Liver (tissue), 10 donors: ENCODE measurements at places on chromosomes 5 and 9. TPM values are rescaled to one million over a fixed set of nuclear protein-coding genes. Genes with fewer than 3 reads are reported as not detected.

DNA sequence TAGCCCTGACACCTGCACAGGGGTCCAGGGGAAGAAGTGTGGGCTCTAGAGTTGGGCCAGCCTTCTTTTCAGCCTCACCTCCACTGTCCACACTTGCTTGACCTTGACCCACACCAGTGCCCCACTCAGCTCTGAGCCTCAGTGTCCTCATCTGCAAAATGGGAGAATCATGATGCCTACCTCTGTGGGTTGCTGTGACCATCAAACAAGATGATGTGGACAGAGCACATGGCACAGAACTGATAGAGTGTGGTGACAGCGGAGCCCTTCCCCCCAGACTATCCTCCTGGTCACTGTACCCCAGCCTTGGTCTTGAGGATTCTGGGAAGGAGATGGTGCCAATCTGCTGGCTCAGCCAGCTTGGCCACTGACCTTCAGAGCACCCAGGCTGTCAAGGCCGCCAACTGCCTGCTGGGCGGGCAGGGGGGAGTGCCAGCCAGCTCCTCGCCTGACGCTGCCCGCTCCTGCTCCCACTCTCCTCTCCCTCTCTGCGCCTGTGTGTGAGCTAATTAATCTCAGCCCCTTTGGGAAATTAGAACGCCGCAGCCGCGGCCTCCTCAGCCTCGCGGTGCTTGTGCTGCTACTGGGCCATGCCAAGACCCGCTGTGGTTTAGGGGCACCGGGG is 16.7 kb downstream of the CXXC5 start:
- H3K27ac ChIP-seq: peak overlapping the region; percentile 72
- H3K4me3 ChIP-seq: no peak overlapping the region
- H3K36me3 ChIP-seq: no peaks in the 10 kb centered on the region
- H3K4me1 ChIP-seq: peaks cover 84% of the 10 kb centered on the region
- no peak for DNase-seq
- H3K27me3 ChIP-seq: no peaks in the 10 kb centered on the region

DNA sequence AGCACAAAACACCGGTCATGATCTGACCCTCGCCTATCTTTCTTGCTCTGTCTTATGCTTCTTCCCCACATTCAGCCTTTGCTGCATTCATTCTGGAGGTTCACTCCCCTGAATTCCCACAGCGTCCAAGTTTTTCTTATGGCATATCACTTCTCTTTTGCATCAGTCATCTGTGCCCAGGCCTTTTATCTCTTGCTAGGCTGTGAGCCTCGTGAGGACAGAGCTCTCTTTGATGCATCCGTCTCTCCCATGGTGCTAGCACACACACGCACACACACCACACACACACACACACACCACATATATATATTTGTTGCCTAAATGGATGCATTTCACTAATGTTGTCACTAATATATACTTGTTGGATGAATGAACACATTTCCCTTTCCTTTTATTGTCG is 45.8 kb upstream of the ATG10 start:
- no peak for DNase-seq
- H3K36me3 ChIP-seq: no peaks in the 10 kb centered on the region
- no peak overlapping the region for H3K4me3 ChIP-seq
- H3K4me1 ChIP-seq: no peaks in the 10 kb centered on the region

C9orf152 gene
- total RNA-seq: not detected

- H3K4me3 ChIP-seq: no peak overlapping the region
- H3K4me1 ChIP-seq: no peaks in the 10 kb centered on the region
- no peaks in the 10 kb centered on the region for H3K36me3 ChIP-seq
- no peaks in the 10 kb centered on the region for H3K27me3 ChIP-seq
- H3K27ac ChIP-seq: no peak overlapping the region
These were observed 8.1 kb downstream of the SPDL1 start for GRCh38 chr5:169591636-169592035.

DNA sequence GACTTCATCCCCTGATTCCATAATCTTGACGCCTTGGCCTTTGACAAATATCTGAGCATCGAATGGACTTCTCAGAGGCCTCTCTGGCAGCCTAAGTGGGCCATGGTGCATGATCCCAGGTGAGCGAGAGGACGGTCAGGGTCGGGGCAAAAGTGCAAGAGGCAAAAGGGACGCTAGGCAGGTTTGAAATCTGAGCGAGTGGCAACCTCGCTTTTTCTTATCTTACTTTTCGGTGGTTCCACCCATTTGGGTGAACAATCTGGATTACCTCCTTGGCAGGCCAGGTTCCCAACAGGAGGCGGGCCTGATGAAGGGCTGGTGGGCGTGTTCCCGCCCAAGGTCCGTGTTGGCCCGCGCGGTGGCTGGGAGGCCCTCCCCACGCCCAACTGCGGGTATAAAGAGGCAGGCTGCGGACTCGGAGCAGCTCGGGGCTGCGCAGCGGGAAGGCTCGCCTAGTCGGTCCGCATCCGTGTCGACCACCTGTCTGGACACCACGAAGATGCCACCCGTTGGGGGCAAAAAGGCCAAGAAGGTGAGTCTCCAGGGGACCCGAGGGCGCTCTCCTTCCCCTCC is at the start of gene BHMT:
Gene BHMT, plus strand, starts transcription at position 423 of the 573 bp plus-strand sequence. Its CDS starts 77 bp downstream, at position 500.
- peak within 1 kb of the TSS; percentile 81 for H3K27ac ChIP-seq
- DNase-seq: peak; percentile 68
- peak within 1 kb of the TSS; percentile 95 for H3K4me3 ChIP-seq
- peaks cover 5% of the 10 kb centered on the region for H3K4me1 ChIP-seq
- no peaks in the 10 kb centered on the region for H3K36me3 ChIP-seq

DNA sequence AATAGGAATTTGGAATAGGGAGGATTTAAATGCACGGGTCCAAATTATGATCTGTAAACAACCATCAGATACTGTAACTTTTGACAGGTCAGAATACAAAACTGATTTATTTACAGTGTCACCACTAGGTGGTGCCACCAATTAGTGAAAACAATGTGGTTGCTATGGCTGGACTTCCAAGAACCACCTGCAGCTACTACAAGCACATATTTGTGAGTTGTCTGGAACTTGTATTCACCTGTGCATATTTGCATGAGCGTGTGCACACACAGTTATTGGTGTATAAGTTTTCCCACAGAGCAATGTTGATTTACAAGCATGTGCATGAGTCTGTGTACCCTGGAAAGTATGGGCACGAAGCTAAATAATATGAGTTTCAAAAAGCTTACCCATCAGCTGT is 3.0 kb upstream of the HRCT1 start:
- DNase-seq: no peak
- H3K27ac ChIP-seq: no peak overlapping the region
- H3K4me3 ChIP-seq: no peak overlapping the region
- no peaks in the 10 kb centered on the region for H3K36me3 ChIP-seq
- no peaks in the 10 kb centered on the region for H3K27me3 ChIP-seq

GRCh38 chr5:93715761-93716160 is 25.6 kb downstream of the POU5F2 start:
- no peaks in the 10 kb centered on the region for H3K36me3 ChIP-seq
- no peak for DNase-seq
- H3K27ac ChIP-seq: no peak overlapping the region
- no peaks in the 10 kb centered on the region for H3K4me1 ChIP-seq
- H3K27me3 ChIP-seq: no peaks in the 10 kb centered on the region

GRCh38 chr9:122996586-122996985 is 36.9 kb upstream of the GPR21 start:
- no peak overlapping the region for H3K27ac ChIP-seq
- H3K36me3 ChIP-seq: no peaks in the 10 kb centered on the region
- no peak for DNase-seq
- H3K27me3 ChIP-seq: no peaks in the 10 kb centered on the region

DNA sequence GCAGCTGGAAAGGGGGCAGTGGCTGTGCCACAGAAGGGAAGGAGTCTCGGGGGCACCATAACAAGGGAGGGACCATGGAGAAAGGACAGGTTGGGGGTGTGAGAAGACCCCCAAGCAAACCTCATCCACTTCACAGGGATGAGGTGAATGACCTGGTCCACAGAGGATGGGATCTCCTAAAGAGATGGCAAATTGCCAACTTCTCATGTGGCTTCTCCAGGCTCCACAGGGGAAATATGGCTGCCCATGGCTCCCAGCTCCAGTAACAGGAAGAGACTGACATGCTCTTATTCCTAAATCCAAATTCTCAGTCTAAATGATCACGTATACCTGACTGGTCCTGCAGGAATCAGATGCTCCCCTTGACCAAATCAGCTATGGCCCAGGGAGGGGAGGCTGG is 340.4 kb downstream of the SPOCK1 start:
- no peaks in the 10 kb centered on the region for H3K4me1 ChIP-seq
- H3K27ac ChIP-seq: no peak overlapping the region
- H3K4me3 ChIP-seq: no peak overlapping the region
- H3K27me3 ChIP-seq: no peaks in the 10 kb centered on the region
- no peaks in the 10 kb centered on the region for H3K36me3 ChIP-seq

UIMC1 gene
- total RNA-seq: 16.3 TPM

GRCh38 chr9:120970244-120970643 is 43.6 kb upstream of the TRAF1 start:
- no peaks in the 10 kb centered on the region for H3K4me1 ChIP-seq
- H3K27me3 ChIP-seq: no peaks in the 10 kb centered on the region
- H3K4me3 ChIP-seq: no peak overlapping the region
- DNase-seq: no peak
- H3K27ac ChIP-seq: no peak overlapping the region

EIF4E1B gene
- total RNA-seq: not detected

GRCh38 chr9:121749614-121750013 is 98.2 kb downstream of the DAB2IP start:
- DNase-seq: no peak
- no peaks in the 10 kb centered on the region for H3K27me3 ChIP-seq

GRCh38 chr9:124268248-124268647 is 10.5 kb downstream of the NEK6 start:
- H3K27ac ChIP-seq: peak overlapping the region; percentile 97
- no peak for DNase-seq
- H3K4me3 ChIP-seq: no peak overlapping the region
- H3K27me3 ChIP-seq: no peaks in the 10 kb centered on the region
- H3K4me1 ChIP-seq: peaks cover 44% of the 10 kb centered on the region

DNA sequence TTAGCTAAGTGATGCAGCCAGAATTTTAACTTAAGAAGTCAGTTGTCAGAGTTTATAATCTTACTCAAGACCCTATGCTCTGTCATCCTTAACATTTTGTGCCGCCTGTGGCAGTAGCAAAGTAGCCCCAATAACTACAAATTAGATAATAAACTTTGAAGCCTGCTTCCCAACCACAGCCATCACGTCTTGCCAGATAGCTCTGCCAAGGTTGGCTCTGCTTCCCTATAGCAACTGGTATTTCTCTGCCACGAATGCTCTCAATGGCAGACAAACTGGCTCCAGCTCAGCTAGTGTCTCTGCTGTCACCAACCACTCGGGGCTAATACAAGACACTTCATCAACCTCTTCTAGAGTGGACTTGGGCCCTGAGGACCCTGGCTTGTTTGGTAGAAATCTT is 576.1 kb downstream of the CDH12 start:
- H3K4me1 ChIP-seq: no peaks in the 10 kb centered on the region
- H3K36me3 ChIP-seq: no peaks in the 10 kb centered on the region
- no peak for DNase-seq
- no peaks in the 10 kb centered on the region for H3K27me3 ChIP-seq

- H3K4me3 ChIP-seq: no peak overlapping the region
- H3K27me3 ChIP-seq: peaks cover 4% of the 10 kb centered on the region
- no peak for DNase-seq
- H3K4me1 ChIP-seq: no peaks in the 10 kb centered on the region
- H3K27ac ChIP-seq: no peak overlapping the region
These were observed 79.0 kb downstream of the PAPPA start for GRCh38 chr9:116232424-116233159.

- no peak overlapping the region for H3K27ac ChIP-seq
- DNase-seq: no peak
- H3K4me3 ChIP-seq: no peak overlapping the region
- no peaks in the 10 kb centered on the region for H3K4me1 ChIP-seq
These were observed 213.8 kb downstream of the ATP10B start for GRCh38 chr5:160638161-160638742.

DNA sequence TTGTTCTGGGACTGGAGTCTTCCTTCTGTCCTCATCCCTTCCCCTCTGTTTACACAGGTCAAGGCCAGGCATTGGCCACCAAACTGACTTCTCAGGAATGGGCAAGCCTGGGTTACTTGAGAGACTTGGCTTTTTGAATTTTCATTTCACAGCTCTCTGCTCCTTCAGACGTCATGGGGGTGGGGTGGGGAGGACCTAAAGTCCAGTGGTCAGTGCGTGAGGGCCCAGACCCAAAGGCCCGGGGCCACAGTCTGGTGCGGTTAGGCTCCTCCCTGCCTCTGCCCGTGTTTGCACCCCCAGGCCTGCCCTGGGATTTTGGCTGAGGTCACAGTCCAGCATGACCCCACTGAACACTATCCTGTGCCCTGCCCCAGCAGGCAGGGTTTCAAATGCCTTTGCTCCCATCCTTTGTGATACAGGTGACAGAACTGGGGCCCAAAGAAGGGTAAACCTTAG is 4.1 kb upstream of the CXXC5 start:
- no peak for DNase-seq
- H3K27ac ChIP-seq: peak overlapping the region; percentile 81
- H3K4me1 ChIP-seq: peaks cover 77% of the 10 kb centered on the region
- no peak overlapping the region for H3K4me3 ChIP-seq
- H3K27me3 ChIP-seq: no peaks in the 10 kb centered on the region
